Chondrocyte (in vitro differentiated cells): ENCODE measurements at places on chromosomes 2 and 18.

DNA sequence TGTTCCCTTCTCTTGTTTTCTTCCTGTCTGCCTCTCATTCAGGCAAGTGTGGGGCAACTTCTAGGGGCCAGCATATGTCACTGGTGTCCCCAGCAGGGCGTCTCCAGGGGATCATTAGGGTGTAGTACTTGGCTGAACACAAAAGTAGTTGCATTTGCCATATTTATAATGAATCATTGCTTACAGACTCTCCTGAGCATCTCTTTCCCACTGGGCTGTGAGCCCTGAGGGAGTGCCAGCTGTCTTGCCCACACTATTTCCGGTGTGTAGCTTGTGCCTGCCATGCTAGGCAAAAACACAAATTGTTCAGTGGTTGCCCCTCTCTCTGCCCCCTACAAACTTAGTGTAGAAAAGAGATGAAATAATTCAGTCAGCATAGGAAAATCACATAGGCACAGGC is 40.8 kb upstream of the SCLY start:
- no peak for DNase-seq

GRCh38 chr18:63752636-63753035 is 22.6 kb upstream of the SERPINB7 start:
- no peak for DNase-seq

GRCh38 chr2:220081171-220081570 is 453.7 kb downstream of the SLC4A3 start:
- DNase-seq = no peak

- DNase-seq = no peak
Observed at GRCh38 chr2:73837847-73838585, 9.3 kb downstream of the STAMBP start.

GRCh38 chr2:7206111-7206810 is 289.0 kb downstream of the RNF144A start:
- no peak for DNase-seq

GRCh38 chr2:158755310-158756087 is 39.6 kb upstream of the DAPL1 start:
- DNase-seq = no peak

- no peak for DNase-seq
Observed at GRCh38 chr2:225052703-225053102, 10.4 kb upstream of the DOCK10 start.

DNA sequence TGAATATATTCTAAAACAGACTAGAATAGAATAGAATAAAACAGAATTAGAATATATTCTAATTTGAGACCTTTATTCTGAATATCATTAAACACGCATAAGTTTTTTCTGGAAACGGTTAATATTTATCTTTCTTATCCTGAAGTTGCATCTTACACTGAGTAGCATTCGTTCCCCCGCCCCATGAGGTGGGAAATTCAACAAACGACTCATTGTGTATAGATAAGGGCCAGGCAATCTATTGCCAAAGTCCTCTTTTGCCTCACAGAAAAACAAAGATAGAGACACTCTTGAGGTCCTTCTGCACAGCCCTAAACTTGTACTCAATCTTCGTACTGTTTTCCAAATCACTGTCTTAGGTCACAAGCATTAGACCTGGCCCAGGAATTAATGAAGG is 98.1 kb downstream of the COL6A3 start:
- DNase-seq = no peak

GRCh38 chr2:136119717-136120675 is 2.0 kb upstream of the CXCR4 start:
- no peak for DNase-seq

DNA sequence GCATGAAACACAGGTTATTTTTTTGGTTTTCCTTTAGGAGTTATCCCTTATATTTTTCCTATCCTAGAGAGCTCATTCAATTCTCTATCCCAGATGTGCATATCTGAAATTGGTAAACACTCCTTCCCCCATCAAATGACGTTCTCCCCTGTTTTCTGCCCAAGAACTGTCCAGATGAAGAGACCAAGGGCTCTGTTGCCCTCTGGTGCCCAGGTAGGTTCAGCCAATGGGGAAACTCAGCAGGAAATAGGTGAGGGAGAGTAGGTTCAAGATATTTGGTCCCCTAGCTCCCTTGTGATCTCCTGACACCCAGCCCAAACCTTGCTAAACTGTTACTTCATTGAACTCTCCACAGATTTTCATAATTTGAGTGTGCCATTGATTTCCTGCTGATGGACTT is 14.1 kb upstream of the INO80C start:
- no peak for DNase-seq

DNA sequence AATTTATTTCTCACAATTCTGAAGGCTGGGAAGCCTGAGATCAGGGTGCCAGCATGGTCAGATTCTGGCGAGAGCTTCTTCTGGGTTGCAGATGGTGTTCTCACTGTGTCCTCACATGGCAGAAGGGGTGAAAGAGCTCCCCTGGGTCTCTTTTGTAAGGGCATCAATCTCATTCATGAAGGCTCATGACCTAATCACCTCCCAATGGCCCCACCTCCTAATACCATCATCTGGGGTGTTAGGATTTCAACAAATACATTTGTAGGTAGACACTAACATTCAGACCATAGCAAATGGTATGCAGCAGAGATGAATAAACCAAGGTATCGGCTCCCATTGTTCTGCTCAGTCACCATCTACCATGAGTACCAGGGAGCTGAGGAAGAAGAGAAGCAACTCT is 32.7 kb downstream of the YPEL5 start:
- DNase-seq = no peak

- DNase-seq = no peak
Observed at GRCh38 chr2:20093263-20094141, 42.1 kb upstream of the LAPTM4A start.

- DNase-seq = no peak
Observed at GRCh38 chr18:35407871-35408481, 30.8 kb upstream of the ZNF396 start.

DNA sequence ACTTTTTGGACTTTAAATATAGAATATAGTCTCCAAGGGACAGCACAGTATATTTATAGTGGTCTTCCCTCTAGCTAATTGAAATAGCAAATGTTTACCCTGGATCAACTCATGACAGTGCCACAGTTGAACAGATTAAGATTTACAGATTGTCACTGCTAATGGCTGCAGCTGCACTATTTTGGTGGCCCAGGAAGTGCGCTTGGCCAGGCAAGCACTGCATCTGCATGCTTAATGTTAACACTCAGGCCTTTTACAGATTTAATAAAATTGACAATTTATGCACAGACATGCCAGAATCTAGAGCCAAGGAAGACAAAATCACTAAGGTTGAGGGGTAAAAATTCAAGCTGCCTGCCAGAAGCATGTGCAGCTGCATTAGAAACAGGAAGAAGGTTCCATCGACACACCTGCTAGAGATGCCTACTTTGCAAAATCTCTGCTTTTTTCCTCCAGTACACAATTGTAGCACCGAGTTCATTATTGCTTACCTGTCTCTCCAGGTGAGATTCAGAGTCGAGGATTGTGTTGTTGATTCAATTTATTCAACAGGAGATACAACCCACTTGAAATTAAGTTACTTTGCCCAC is 1042.3 kb upstream of the NRXN1 start:
- no peak for DNase-seq

- no peak for DNase-seq
Observed at GRCh38 chr2:158184556-158185343, 83.1 kb downstream of the UPP2 start.

DNA sequence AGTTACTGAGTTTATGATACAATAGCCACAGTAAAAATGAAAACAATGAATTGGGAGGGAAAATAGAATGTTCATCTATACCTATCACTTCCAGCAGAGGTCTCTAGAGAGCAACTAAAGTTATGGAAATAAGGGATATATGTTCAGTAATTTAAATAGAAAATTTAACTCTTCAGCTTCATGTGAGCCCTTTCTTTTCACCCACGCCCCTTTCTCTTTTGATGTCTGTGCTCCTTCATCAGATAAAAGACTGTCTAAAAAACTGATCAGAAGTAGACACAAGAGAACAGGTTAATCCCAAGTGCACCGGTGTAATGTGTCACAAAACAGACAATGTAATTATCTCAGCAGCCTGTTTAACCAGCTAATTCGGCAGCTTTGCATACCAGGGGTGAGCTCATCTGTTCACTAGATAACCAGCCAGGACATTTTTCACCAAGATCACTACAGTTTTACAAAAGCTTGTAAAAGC is 238.5 kb upstream of the ERBB4 start:
- no peak for DNase-seq
